Stimulated activated CD8-positive, alpha-beta memory T cell treated with anti-CD3 and anti-CD28 coated beads, Interleukin-15, amount 100 ng/mL, for 4 hours (primary cell): ENCODE measurements at places on chromosomes 5 and 9.
A peak's percentile ranks its signal among the peaks of the same experiment; 100 is the strongest.

DNA sequence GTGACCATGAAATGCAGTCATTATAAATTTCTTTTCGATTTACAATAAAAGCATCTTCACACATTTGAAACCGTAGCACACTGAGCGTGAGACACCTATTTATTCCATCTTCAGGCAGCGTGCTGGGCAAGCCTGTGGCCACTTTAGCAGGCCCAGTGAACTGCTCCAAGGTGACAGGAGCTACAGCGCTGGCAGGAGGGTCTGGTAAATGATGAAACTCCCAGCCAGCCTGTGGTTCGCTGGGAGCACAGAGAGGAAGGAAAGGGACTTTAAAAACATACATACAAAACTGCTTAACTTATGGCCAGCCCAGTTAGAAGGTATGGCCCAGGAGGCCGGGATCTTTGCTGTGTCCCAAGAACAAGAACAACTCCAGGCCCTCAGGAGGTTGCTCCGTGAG is 5.1 kb downstream of the RAPGEF1 start:
- no peak for DNase-seq

- no peak for DNase-seq
Measured at GRCh38 chr5:167765352-167765751, 526.1 kb upstream of the WWC1 start.

DNA sequence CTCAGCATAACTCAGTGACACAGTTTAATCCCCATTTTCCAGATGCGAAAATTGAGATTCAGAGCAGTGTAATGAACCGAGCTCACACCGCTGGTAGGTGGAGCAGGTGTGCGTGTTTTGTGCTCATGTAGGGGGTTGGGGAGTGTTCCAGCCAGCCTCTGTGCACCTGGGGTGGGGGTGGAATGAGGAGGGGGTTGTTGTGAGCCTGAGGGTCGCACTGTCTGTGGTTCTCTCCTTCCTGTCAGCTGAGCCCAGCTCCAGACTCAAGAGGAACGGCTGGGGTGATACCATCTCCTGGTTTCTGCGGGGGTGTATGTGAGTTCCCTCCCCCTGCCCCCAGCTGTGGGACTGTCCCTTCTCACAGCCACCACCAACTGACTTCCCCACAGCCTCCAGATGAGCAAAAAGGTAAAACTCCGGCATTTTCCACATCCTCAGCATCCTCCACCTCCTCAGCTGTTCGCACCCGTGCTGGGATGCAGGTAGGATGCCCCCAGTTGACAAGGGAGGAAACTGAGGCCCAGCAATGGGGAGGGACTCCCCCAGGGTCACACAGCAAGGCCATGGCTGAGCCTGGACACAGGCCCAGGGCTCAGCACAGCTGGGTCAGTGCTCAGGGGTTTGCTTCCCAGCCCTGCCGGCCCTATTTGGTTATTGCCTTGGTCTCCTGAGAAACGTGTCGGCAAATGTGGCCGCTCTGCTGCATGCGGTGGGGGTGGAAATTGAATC is 2.1 kb downstream of the SH2D3C start:
- DNase-seq = peak; percentile 64

- DNase-seq = no peak
Measured at GRCh38 chr5:131810510-131811249, 13.9 kb upstream of the FNIP1 start.

DNA sequence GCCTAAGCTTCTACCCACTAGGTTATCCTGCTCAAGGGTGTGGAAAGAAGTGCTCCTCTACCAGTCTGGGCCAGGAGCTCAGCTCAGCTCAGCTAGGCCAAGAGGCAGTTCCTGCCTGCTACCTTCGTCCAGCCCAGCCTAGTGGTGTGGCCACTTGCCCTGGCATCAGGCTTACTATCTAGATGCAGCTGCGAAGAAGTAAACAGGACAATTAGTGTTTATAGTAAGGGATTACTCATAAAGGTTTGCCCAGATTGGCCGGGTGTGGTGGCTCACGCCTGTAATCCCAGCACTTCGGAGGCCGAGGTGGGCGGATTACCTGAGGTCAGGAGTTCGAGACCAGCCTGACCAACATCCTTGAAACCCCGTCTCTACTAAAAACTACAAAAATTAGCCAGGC is 12.8 kb upstream of the SPATA24 start:
- no peak for DNase-seq

DNA sequence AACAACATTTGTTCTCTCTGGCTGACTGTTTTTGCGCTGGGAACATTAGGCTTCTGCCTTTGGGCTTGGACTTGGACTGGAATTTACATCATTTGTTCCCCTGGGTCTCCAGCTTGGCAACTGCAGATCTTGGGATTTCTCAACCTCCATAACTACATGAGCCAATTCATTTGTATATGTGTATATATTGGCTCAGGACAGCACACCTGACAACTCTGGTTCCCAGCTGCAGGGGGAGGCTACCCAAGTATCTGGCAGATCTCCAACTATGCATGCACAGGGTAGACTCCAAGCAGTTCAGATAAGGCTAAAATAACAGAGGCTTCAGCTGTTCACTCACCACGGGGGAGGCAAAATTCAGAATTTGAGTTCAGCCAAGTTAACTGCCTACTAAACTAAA is 31.6 kb upstream of the F2RL1 start:
- DNase-seq = no peak

- no peak for DNase-seq
Measured at GRCh38 chr5:2890011-2890410, 138.5 kb upstream of the IRX2 start.

DNA sequence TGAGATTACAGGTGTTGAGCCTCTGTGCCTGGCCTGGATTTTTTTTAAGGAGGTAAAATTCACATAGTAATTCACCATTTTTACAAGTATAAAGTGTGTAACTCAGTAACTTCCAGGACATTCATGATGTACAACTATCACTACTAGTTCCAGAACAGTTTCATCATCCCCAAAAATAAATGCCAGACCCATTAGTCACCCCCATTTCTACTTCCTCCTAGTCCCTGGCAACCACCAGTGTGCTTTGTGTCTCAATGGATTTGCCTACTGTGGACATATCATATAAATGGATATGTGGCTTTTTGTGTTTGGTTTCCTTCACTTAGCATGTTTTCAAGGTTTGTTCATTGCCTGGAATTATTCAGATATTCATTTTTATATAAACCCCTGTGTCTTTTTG is 72.5 kb upstream of the PANK3 start:
- no peak for DNase-seq

DNA sequence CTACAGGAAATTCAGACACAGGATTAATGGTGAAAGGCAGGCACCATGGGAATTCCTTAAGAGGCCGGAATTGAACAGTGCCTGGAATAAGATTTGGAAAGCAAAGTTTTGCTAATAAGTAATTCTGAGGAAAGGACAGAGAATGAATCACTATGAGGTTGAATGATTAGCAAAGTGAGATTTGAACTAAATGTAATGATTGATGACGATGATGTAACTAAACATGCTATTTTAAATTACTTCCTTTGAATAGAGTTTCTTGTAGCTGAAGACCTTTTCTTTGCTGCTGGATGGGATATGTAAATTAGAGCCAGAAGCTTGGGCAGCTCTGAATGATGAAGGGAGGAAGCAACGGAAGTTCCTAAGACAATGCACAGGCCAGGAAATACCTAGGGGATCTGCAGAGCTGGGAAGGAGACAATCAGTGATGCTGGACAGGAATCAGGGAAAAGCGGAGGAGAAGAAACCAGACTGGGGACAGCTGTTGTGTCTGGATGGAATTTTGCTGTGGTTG is 482.0 kb downstream of the PSAT1 start:
- no peak for DNase-seq

DNA sequence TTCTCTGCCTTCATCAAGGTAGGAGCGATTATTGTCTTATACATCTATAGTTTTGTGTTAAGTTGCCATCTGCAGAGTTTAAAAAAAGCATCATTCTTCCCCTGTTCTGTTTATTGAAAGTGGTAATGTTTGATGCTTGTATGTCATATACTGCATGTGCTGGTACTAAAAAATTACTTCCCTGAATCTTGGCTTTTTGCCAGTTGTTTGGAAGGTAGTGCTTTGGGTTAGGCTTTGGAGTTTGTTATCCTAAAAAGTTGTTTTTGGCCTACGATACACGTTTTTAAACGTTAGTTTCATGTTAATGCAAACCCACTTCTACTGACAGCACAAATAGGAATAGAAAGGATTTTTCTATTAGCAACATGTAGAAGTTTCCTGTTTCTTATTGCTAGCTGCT is 158.3 kb downstream of the GIN1 start:
- no peak for DNase-seq

DNA sequence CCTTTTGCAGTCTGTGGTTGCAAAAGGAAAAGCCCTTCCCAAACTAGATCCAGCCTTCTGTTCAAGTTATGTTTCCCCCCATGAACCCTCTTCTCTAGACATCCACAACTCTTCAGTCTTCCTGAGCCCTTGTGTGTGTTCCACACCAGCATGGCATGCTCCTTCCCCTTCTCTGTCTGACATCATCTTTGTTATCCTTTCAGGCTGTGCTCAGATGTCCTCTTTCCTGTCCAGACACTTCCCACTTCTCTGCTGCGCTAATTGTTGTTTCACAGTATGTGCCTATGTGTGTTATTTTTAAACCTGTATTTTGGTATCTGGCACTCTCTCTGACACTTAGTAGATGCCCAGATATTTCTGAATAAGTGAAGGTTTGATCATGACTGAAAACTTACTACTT is 38.2 kb downstream of the FOCAD start:
- no peak for DNase-seq

DNA sequence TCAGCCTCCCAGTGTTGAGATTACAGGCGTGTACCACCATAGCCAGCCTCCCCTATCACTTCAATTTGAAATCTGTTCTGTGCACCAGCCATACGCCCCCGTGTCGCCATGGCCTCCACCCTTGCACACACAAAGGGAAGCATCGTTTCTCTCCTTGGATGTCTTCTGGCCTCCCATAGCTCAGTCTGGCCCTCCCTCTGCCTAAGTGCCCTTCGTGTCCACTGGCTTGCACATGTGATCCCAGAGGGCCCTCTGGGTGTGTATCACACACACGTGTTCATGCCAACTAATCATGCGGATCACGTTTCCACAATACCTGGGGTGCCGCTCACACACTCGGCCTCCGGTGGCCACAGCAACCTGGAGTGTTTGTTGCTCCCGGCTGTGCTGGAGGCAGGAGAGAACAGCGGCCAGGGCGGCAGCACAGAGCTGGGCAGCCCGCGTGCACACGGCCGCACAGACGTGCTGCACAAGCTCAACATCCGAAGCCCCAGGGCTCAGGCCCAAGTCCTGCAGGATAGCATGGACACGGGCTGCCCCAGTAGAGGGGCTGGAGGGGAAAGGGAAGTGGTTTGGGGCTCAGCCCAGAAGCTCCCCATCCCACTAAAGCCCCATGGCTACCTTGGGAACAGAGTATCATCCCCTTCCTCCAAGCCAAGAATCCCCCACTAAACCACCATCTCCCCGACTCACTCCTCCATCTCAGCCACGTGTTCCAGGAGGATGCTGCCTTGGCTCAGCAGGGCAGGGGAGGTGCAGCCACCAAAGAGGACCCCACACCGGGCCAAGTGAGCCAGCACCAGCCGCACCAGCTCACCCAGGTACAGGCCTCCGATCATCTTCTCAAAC is 10.9 kb downstream of the HK3 start:
- no peak for DNase-seq

- DNase-seq = no peak
Measured at GRCh38 chr5:131230406-131230805, 33.4 kb upstream of the CDC42SE2 start.

DNA sequence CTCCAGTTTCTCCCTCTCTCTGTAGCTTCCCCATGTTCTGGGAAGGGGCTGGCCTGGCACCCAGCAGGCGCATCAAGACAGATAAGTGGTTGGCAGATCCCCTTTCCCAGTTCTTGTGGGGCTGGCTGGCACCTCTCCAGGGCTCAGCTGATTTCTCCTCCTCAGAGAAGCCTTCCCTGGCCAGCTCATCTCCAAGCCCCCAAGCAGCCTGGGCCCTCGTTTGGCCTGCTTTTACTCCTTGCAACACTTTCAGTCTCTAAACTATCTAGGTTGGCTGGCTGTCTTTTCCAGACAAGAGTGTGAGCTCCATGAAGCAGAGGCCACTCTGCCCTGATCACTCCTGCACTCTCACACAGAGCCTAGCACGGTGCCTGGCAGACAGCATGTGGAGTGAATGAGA is 13.5 kb downstream of the MACROH2A1 start:
- no peak for DNase-seq

- DNase-seq = no peak
Measured at GRCh38 chr5:33091571-33092363, 349.0 kb upstream of the TARS1 start.

DNA sequence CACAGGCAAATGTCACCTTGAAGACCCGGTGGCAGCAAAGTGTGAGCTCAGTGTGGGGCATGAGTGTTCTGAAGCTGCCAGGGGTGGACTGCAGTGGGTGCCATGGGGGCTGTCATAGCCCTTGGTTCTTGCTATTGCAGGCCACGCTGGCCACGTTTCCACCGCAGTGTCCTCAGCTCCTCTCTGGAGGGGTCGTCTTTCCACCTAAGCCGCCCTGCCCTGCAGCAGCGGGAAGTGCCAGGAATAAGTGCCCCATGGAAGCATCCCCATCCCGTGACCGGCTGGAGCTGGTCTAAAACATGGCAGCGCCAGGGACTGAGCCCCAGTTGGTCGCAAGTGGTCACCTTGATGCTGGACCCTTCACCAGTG is 6.9 kb downstream of the OBP2B start:
- no peak for DNase-seq

GRCh38 chr9:99128133-99128406 is 23.2 kb downstream of the TGFBR1 start:
- no peak for DNase-seq

DNA sequence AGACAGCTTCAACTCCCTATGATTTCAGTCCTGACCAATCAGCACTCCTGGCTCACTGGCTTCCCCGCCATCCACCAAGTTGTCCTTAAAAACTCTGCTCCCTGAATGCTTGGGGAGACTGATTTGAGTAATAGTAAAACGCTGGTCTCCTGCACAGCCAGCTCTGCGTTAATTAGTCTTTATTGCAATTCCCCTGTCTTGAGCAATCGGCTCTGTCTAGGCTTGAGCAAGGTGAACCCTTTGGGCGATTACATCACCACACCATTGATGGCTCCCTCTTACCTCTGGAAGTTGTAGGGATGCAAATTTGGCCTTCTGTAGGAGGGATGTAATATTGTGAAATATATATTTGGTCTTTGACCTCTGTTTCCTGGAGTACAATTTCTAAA is 2.9 kb upstream of the SLC23A1 start:
- DNase-seq = no peak

- DNase-seq = no peak
Measured at GRCh38 chr9:21836437-21837161, 34.2 kb downstream of the MTAP start.

DNA sequence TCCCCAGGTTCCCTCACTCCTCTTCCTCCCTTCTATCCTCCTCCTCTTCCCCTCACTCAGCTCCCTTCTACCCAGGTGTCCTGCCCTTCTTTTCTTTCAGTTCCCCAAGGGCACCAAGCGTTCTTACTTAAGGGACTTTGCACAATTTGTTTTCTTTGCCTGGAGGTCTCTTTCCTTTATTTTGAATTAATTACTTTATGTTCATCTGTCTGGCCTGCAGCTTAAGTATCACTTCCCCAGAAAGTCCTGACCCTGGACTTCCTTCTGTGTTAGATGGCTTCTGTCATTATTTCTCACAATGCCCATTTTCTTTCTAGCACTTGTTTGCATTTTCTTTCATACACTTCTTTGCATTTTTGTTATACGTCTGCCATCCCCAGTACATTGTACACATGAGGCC is 350.6 kb downstream of the SH3GL2 start:
- no peak for DNase-seq
